ENCODE measurements at places on chromosomes 7 and 10.
A peak's percentile ranks its signal among the peaks of the same experiment; 100 is the strongest.

DNA sequence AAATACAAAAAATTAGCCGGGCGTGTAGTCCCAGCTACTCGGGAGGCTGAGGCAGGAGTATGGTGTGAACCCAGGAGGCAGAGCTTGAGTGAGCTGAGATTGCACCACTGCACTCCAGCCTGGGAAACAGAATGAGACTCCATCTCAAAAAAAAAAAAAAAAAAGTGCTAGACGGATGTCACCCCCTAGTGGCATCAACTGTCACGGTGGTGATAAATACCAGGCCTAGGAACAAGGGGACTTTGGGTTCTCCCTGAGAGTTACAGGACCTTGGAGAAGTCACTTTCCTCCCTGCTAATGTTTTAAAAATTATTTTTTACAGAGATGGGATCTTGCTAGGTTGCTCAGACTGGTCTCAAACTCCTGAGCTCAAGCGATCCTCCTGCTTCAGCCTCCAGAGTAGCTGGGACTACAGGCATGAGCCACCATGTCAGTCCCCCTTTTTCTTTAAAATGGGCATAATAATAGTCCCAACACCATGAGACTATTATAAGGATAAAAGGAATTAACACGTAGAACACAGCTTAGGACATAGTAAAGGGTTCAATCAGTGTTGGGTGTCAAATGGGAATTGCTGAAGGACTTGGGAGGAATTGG lies 2.6 kb upstream of the TMEM130 start:
- no peaks in the 10 kb centered on the region for H3K36me3 ChIP-seq
- H3K27me3 ChIP-seq: peaks cover 6% of the 10 kb centered on the region
- no peak for DNase-seq

DNA sequence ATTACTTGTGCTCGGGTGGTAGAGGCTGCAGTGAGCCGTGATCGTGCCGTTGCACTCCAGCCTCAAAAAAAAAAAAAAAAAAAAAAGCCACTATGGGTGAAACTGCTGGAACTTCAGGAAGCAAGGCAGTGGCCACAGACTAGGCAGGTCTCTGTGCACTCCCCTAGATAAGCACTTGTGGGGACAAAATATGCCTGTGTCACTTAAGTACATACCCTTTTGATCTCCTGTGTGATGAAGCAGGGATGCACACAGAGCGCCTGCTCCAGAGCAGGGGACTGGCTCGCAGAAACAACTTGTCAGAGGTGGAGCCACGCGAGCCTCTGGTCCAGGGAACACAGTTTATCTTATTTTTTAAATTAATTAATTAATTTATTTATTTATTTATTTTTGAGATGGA lies 42.9 kb upstream of the PSAP start:
- H3K4me3 ChIP-seq: no peak overlapping the region
- H3K27ac ChIP-seq: no peak overlapping the region
- peaks cover 4% of the 10 kb centered on the region for H3K27me3 ChIP-seq
- no peak for DNase-seq
- no peaks in the 10 kb centered on the region for H3K36me3 ChIP-seq
- H3K4me1 ChIP-seq: peaks cover 3% of the 10 kb centered on the region

DNA sequence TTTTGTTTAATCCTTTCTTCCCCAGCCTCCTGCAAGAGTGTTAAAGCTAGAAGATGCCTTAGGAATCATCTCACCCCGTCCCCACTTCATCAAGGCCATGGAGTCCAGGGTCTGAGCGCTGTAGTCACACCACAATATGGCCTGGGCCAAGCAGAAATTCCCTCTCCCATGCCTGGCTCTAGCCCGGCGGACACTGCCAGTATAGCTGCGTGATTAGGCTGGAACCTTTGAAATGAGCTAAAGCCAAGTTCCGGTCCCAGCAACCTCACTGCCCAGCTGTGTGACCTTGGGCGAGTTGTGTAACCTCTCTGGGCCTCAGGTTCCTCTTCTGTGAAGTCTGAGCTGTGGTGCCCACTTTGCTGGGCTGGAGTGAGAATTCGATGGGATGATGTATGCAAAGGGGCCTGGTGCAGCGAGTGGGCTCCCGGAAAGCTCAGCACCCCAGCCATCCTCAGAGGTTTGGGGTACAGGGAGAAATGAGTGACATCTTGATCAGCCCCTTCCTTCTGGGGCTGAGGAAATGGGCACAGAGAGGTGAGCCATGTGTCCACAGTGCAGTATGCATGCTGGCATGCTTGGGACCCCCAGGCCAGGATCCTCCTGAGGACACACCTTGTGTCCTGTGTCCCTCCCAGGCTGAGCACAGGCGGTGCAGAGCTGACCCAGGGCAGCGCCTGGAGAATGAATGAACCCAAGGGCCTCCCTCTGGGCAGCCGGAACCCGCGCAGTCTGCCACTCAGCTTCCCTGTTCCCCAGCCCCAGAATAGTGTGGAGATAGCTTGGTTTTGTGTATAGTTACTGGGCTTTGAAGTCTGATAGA lies 118.6 kb downstream of the ZMIZ1 start:
- peak overlapping the region; percentile 46 for H3K4me3 ChIP-seq
- H3K36me3 ChIP-seq: no peaks in the 10 kb centered on the region
- no peak for DNase-seq
- peak overlapping the region; percentile 80 for H3K27ac ChIP-seq

GRCh38 chr7:64990216-64990615 lies 620 bp downstream of the ZNF117 start:
- H3K27me3 ChIP-seq: no peaks in the 10 kb centered on the region
- no peaks in the 10 kb centered on the region for H3K4me1 ChIP-seq
- H3K4me3 ChIP-seq: no peak overlapping the region
- no peak overlapping the region for H3K27ac ChIP-seq

DNA sequence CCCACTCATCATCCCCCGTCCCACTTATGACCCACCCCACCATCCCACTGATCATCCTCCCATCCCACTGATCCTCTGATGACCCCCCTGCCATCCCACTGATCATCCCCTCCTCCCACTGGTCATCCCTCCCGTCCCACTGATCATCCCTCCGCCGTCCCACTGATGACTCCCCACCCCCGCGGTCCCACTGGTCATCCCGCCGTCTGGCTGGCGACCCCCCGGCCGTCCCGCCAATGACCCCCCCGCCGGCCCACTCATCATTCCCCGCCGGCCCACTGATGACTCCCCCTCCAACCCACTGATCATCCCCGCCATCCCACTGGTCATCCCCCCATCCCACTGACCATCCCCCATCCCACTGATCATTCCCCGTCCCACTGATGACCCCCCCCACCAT lies 161.1 kb downstream of the GRM8 start:
- H3K36me3 ChIP-seq: peaks cover 5% of the 10 kb centered on the region
- DNase-seq: no peak
- no peak overlapping the region for H3K27ac ChIP-seq
- no peak overlapping the region for H3K4me3 ChIP-seq
- H3K27me3 ChIP-seq: no peaks in the 10 kb centered on the region

DNA sequence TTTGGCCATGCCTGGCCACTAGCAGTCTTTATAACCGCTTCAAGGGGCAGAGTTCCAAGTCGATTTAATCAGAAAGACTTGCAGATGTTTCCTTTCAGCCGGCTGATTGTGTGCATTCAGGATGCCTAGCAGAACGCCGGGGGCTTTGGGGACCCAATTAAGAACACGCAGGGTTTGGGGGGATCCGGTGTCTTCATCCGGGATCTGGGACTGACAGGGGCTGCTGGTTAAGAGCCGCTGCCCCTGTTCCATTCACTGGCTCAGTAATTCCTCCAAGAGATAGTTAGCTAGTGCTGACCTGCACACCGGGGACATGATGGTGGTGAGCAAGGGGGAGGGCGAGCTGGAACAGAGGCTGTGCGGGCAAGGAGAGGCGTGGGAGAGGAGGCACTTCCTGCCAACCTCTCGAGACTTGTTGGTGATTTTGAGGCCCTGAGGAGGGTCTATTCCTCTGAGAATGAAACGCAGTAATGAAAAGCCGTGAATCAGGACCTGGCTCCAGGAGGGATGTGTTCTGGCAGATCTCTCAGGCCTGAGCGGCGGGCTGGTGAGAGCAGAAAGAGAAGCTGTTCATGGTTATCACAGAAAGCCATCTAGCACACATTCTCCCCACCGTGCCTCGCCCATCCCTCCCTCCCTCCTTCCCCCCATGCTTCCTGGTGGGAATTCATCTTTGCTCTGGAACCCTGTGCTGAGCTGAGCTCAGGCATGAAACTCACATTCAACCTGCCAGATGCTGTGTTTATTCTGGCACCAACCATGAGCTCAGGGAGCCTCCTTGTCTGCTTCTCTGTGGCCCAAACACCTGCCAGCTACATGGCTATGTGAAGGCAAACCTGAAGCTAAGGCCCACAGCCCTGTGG lies 152.0 kb downstream of the CCDC3 start:
- no peaks in the 10 kb centered on the region for H3K4me1 ChIP-seq
- H3K27ac ChIP-seq: no peak overlapping the region
- no peak overlapping the region for H3K4me3 ChIP-seq
- peaks cover 5% of the 10 kb centered on the region for H3K36me3 ChIP-seq
- no peak for DNase-seq

DNA sequence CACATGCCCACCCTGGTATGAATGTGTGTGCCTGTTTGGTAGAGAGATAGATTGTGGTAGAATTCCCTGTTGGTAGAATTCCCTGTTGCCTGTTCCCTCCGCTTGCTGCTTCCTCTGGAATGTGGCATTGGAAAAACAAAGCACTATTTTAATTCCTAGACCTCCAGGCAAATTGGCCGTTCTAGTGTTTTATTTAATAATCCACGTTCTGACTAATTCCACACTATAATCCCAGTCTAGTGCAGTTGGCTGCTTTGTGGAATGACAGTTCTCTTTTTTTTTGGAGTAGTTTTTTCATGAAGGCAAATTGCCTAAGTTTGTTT lies 2.0 kb downstream of the HECW1 start:
- peak overlapping the region; percentile 94 for H3K27ac ChIP-seq
- peak overlapping the region; percentile 94 for H3K4me3 ChIP-seq
- DNase-seq: no peak
- H3K36me3 ChIP-seq: no peaks in the 10 kb centered on the region
- H3K27me3 ChIP-seq: peaks cover 16% of the 10 kb centered on the region

DNA sequence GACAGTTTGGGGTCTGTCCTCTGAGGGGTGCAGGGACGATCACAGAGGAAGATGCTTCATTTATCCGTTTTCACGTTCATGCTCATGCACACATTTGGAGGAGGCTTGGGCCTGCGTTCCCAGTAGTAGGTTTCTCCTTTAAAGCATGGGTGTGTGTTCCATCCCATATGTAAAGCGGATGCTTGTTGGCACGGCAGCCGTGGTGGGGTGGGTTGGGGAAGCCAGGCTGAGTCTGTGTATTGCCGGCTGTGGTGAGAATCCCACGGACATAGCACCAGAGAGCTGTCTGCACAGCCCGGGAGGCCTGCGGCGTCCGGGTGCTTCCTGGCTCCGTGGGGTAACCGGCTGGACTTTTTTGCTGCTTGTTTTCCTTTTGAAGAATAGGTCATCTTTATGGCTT lies 440 bp downstream of the JAKMIP3 start:
- no peak overlapping the region for H3K27ac ChIP-seq
- DNase-seq: no peak
- H3K4me1 ChIP-seq: peaks cover 4% of the 10 kb centered on the region
- no peak overlapping the region for H3K4me3 ChIP-seq
- no peaks in the 10 kb centered on the region for H3K36me3 ChIP-seq

DNA sequence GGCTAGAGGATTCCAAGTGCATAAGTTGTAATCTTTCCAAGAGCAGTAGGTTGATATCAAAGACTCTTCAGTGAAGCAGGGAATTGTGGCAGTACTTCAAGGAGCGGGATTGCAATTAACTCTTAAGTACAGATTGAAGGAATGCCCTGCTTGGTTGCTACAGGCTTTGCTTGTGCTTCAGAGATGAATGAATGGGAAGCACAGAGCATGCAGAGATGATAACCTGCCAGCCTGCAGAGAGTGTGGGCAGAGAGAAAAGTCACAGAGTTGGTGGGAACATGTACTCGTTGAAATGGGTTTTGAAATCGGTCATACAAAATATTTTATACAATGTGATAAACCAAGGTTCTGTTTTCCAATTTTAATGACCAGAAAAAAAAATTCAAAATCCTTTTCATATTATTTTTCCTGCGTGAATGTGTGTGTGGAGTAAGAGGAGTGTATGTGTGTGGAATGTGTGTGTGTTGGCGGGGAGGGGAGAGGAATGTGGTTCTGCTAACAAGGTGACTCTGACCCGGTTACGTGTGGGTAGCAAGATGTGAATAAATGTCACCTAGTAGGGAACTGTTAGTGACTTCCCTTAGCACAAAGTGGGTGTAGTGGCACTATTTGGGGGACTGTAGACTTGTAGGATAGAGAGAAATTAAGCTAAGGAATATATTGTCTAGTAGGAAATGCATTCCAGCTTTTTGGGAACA lies 697.8 kb downstream of the GATA3 start:
- H3K4me3 ChIP-seq: no peak overlapping the region
- H3K36me3 ChIP-seq: no peaks in the 10 kb centered on the region
- no peaks in the 10 kb centered on the region for H3K4me1 ChIP-seq
- DNase-seq: no peak
- no peaks in the 10 kb centered on the region for H3K27me3 ChIP-seq

- H3K4me1 ChIP-seq: peaks cover 35% of the 10 kb centered on the region
- DNase-seq: peak; percentile 18
- no peaks in the 10 kb centered on the region for H3K36me3 ChIP-seq
- no peaks in the 10 kb centered on the region for H3K27me3 ChIP-seq
- H3K27ac ChIP-seq: no peak overlapping the region
These were observed 154.8 kb downstream of the PHF14 start for GRCh38 chr7:11128498-11128897.

GRCh38 chr7:151420144-151420543 lies 10.3 kb upstream of the WDR86 start:
- no peak for DNase-seq
- H3K4me3 ChIP-seq: no peak overlapping the region
- no peaks in the 10 kb centered on the region for H3K4me1 ChIP-seq
- H3K36me3 ChIP-seq: peaks cover 12% of the 10 kb centered on the region
- peaks cover 4% of the 10 kb centered on the region for H3K27me3 ChIP-seq
- no peak overlapping the region for H3K27ac ChIP-seq

GRCh38 chr7:74604326-74605020 lies 53.0 kb upstream of the GTF2I start:
- H3K4me3 ChIP-seq: peak overlapping the region; percentile 20
- no peak overlapping the region for H3K27ac ChIP-seq
- DNase-seq: no peak
- H3K36me3 ChIP-seq: no peaks in the 10 kb centered on the region

DNA sequence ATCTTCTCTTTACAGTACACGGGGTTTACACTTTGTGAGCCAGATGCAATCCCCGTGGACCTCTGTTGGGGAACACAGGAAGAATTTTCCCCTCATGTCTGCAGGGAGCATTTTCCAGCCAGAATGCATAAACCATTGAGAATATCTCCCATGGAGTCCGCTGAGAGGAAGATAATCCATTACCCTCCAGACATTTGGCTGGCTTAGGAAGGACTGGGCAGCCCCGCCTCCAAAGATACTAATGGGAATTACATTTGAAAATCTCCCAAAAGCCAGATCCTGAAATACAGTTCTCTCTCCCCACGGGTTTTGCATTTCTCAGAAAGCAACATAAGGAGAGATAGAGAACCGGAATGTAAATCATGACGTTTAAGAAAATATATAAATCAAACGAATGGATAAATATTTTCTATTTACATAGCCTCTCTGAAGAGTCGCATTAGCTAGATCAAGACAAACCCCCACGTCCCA lies 53.5 kb downstream of the TRIL start:
- no peaks in the 10 kb centered on the region for H3K36me3 ChIP-seq
- H3K27ac ChIP-seq: no peak overlapping the region
- no peaks in the 10 kb centered on the region for H3K27me3 ChIP-seq

- no peaks in the 10 kb centered on the region for H3K36me3 ChIP-seq
- peaks cover 23% of the 10 kb centered on the region for H3K4me1 ChIP-seq
- no peak overlapping the region for H3K27ac ChIP-seq
- H3K4me3 ChIP-seq: no peak overlapping the region
- DNase-seq: no peak
- peaks cover 5% of the 10 kb centered on the region for H3K27me3 ChIP-seq
These were observed 20.7 kb downstream of the CHST3 start for GRCh38 chr10:71984809-71985388.

Data from glutamatergic neuron (in vitro differentiated cells).